ENCODE measurements at places on chromosomes 7 and 10.

- no peak for DNase-seq
Measured at GRCh38 chr10:69504576-69505250, 53.4 kb downstream of the TSPAN15 start.

- no peak for DNase-seq
Measured at GRCh38 chr7:48009954-48010353, 19.0 kb downstream of the SUN3 start.

GRCh38 chr7:3067606-3068380 is 24.1 kb upstream of the CARD11 start:
- DNase-seq = no peak

DNA sequence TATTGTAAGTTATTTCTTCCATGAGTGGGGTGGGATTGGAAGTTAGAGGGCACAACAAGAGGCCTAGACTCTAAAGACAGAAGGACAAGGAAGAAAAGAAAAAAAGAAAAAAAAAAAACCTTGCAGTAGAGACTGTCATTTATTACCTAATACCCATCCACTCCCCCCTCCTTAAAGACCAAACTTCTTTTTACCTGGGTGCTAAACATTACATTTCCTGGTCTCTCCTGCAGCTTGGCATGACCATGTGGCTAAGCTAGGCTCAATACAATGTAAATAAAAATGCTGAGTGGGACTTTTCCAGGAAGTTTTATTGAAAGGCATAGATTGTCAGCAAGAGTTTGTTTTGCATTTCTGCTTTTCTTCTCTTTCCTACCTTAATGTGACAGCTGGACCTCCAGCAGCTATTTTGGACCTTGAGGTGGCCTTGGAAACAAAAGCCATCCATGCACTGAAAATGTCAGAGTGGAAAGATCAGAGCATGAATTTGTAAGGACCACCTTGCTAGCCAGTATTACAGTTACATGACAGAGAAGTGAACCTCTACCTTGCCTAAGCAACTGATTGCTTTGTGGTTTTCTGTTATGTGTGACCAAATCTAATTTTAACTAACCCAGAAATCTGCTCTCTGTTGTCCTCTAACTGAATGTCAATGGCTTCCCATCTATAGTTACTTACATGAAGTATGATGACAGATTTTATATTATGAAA is 81.3 kb upstream of the SFMBT2 start:
- DNase-seq = no peak

DNA sequence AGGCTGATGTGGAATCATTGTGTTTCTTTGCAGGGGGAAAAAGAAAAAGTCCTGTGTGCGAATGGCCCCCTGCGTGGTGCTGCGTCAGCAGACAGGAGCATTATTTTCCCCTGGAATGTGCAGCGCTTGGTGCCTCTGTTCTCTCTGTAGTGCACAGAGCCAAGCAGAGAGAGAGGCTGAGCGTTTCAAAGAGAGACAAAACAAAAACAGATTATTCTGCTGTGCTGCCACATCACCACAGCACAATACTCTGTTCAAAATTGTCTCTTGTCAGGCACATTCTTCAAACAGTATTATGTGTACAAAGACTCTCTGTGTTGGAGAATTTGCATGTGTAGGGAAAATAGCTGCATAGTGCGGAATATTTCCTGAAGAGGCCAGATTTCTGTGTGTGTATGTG is 609.0 kb downstream of the SDK1 start:
- DNase-seq = no peak

DNA sequence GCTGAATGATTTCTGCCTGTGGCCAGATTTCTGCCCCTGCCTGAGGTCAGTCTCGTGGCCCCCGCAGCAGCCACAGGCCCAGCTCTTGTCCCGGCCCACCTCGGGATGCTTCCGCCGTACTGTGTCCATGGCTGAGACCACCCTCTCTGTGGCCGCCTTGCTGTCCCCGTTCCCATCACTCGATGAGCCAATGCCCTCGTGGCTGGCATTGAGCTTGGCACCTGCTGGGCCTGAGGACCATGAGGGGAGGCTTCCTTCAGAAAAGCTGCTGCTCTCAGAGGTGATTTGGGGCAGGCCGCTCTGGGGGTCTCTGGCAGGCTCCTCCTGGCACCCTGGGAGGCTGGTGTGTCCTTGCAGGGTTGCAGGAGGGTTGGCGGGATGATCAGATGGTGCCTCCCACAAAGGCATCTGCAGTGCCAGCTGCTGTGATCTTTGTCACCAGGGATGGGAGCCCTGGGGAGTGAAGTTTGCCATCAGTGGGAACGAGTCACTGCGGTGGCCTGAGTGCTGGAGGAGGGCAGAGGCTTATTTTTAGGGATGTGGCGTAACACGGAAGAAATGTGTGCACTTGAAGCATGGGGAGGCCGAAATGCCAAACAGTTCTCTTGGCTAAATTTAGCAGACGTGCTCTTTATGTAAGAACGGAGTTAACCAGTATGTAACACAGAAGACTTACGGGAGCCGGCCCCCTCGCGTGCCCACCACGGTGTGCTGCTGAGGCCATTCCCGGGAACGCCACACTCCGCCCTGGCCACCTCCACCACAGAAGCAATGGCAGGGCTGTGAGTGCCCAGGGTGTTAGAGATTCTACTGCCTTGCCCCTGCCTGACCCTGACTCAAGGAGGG is 47.7 kb downstream of the VIPR2 start:
- no peak for DNase-seq

- no peak for DNase-seq
Measured at GRCh38 chr10:6097063-6097462, 8.2 kb downstream of the RBM17 start.

- DNase-seq = no peak
Measured at GRCh38 chr7:143929224-143929920, 5.7 kb upstream of the OR2F2 start.

DNA sequence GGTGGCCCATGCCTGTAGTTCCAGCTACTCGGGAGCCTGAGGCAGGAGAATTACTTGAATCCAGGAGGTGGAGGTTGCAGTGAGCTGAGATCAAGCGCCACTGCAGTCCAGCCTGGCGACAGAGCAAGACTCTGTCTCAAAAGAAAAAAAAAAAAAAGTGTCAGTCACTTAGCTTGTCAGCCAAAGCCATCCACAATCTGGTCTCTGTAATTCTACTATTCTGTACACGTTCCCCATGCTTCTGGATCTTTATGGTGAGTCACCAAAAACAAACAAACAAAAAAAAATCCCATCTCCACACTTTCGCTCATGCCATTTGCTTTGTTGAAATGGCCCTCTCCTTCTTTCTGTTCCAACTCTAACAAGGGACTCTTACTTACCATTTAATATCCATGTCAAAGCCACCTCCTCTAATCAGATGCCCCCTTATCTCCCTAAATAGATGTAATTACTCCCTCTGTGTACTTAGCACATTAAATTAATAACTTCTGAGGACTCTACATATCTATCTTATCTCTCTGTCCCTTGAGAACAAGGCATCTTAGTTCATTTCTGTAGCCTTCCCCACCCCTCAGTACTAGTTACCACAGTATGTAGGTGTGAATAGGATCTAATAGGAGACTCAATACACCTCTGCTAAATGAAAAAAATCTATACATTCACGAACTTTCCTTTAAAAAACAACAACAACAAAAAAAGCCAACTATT is 128.4 kb downstream of the ELMO1 start:
- no peak for DNase-seq

DNA sequence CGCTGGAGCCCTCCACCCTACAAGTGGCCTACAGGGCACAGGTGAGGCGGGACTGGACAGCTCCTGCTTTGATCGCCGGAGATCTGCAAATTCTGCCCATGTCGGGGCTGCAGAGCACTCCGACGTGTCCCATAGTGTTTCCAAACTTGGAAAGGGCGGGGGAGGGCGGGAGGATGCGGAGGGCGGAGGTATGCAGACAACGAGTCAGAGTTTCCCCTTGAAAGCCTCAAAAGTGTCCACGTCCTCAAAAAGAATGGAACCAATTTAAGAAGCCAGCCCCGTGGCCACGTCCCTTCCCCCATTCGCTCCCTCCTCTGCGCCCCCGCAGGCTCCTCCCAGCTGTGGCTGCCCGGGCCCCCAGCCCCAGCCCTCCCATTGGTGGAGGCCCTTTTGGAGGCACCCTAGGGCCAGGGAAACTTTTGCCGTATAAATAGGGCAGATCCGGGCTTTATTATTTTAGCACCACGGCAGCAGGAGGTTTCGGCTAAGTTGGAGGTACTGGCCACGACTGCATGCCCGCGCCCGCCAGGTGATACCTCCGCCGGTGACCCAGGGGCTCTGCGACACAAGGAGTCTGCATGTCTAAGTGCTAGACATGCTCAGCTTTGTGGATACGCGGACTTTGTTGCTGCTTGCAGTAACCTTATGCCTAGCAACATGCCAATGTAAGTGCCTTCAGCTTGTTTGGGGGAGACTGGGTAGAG is at the start of gene COL1A2:
Gene COL1A2, plus strand, starts transcription at position 459 of the 704 bp plus-strand sequence. Its CDS starts 137 bp downstream, at position 596.
- DNase-seq = no peak

DNA sequence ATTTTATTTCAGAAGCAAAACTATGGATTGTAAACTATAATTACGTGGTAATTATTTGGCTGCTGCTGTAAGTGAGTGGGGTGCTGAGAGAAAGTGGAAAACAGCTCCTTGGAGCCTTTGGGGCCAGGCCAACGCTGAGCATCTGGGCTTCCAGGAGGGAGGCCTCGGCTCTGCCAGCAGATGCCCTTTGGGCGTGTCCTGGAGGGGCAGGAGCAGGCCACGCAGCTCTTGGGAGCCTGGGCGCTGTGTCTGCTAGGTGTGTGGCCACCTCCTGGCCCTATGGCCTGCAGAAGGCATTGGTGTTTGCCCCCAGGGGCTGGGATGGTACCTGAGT is 423.3 kb downstream of the GLRX3 start:
- no peak for DNase-seq

DNA sequence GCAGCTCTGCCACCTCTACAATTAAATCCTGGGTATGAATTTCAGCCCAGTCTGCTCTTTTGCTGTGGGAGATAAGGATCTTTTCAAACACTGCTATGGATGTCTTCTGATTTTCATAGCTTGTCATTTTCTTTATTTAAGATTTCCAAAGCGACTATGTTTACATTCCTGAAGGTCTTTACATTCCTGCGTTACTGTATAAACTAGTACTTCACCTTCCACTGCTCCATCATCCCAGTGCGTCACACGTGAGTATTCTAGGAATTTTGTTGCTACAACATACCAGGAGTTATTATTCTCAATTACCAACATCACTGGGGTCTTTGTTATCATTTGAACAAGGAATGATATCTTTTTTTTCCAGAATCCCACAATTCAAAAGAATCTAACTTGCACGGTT is 944.7 kb downstream of the SORCS3 start:
- DNase-seq = no peak

DNA sequence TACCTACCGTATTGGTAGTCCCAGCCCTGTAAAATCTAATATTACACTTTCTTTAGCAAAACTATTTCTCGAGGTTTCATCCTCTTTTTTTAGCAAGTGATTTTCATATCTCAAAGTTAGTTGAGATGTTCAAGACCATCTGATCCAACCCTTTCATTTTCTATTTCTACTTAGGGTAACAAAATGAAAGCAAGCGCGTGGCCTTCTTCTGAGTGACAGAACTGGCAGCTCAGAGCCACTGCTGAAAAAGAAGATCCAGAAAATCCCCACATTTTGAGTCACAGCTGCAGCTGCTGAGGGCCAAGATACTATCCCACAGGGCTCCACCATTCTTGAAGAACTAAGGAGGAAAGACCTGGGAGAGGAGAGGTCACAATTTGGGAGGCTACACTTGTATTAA is 24.8 kb upstream of the ZNF800 start:
- no peak for DNase-seq

- no peak for DNase-seq
Measured at GRCh38 chr10:56469482-56469881, 108.4 kb upstream of the ZWINT start.

GRCh38 chr7:44077681-44078091 is 4.6 kb downstream of the POLM start:
- no peak for DNase-seq

DNA sequence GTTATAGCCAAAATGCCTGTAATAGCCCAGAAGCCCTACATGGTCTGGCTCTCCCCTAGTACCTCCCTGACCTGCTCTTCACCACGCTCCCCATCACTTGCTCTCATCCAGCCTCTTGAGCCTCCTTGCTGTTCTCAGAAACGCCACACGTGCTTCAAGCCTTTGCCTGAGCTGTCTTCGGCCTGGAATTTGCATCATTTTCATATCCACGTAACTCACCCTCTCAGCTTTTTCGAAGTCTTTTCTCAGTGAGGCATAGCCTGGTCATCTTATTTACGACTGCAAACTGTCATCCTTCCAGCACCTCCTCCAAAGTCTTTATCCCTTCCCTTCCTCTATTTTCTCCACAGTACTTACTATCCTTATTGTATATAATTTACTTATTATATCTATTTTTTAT is 151.0 kb upstream of the AHR start:
- no peak for DNase-seq

GRCh38 chr10:6108631-6109443 is 20.0 kb downstream of the RBM17 start:
- DNase-seq = no peak

DNA sequence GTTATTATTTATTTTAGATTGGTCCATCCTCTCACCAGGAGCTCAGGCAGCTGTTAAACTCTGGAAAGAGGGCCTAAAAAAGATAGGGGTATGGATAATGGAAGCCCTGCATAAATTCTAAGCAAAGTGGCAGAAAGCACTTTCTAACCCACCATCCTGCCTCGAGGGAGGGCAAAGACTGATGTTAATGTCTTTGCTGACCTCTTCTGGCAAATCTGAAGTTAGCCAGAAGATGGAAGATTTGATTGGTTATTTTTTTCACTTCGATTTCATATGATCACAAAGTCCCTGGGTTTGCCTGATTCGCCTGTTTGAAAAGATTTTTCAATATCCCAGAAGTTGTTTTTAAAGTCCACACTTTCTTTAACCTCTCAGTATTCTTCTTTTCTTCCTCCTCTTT is 24.8 kb downstream of the OR9A2 start:
- no peak for DNase-seq

DNA sequence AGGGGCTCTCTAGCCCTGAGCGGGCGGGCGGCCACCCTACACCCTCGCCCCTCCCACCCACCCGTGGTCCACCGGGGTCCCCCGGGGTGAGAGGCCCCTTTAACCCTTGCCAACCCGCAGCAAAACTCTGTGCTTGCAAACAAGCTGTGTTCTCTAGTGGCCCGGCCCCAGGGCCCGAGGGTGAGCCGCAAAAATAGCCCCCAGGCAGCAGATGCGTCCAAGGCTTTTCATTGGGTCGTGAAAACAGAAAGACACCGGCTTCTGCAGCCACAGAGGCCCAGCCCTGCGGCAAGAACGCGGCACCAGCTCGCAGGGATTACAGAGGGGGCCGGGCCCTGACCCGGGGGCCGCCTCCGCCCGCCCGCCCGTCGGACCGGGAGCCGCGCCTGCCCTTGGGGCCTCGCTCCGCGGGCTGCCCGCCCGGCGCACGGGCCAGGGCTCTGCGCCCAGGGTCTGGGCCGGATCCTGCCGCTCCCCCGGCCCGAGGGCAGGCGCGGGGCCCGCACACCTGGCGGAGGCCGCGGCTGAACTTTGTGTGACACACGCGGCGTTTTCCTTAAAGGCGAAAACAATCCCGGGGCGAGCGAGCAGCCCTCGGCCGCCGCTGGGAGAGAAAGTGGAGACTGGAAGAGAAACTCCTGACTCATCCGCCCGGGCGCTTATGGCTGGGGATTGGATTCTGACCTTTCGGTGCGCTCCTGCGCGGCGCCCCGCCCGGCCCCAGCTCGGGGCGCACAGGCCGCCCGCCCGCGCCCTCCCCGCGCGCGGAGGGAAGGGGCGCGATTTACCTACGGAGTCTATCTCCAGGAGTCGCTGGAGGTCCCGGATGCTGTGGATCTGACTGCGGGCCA is 2.8 kb downstream of the PDGFA start:
- no peak for DNase-seq

GRCh38 chr10:6928586-6928985 is 348.5 kb upstream of the PRKCQ start:
- DNase-seq = no peak

- DNase-seq = no peak
Measured at GRCh38 chr7:24192053-24192452, 91.9 kb upstream of the NPY start.
